ENCODE measurements at places on chromosomes 11 and 22.

- peak; percentile 70 for DNase-seq
Measured at GRCh38 chr11:66124564-66124963, 54.5 kb downstream of the PACS1 start.

- DNase-seq, result no peak
Measured at GRCh38 chr22:38049812-38050619, 7.2 kb upstream of the PICK1 start.

GRCh38 chr11:46674463-46675287 lies 25.7 kb downstream of the ARHGAP1 start:
- DNase-seq, result no peak

- no peak for DNase-seq
Measured at GRCh38 chr11:119515771-119516400, 92.9 kb upstream of the THY1 start.

All from mammary epithelial cell (primary cell).